WTC11 (cell line): ENCODE measurements at places on chromosomes 3 and 15.
A peak's percentile ranks its signal among the peaks of the same experiment; 100 is the strongest.

DNA sequence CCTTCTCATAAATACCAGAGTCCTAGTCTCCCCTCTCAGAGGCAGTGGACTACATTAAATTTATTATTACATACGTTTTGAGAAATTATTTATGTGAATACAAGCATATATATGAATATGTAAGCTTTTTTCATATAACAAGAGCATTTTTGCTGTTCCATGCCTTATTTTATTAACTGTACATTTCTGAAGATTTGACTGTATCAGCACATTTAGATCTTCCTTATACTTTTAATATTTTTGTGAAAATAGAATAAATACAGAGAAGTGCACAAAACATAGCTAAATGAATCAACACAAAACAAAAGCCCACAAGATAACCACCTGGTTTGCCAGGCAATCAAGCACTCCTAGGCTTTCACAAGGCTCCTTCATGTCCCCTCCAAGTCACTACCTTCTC, 27.8 kb downstream of the HHLA2 start:
- no peak for DNase-seq

DNA sequence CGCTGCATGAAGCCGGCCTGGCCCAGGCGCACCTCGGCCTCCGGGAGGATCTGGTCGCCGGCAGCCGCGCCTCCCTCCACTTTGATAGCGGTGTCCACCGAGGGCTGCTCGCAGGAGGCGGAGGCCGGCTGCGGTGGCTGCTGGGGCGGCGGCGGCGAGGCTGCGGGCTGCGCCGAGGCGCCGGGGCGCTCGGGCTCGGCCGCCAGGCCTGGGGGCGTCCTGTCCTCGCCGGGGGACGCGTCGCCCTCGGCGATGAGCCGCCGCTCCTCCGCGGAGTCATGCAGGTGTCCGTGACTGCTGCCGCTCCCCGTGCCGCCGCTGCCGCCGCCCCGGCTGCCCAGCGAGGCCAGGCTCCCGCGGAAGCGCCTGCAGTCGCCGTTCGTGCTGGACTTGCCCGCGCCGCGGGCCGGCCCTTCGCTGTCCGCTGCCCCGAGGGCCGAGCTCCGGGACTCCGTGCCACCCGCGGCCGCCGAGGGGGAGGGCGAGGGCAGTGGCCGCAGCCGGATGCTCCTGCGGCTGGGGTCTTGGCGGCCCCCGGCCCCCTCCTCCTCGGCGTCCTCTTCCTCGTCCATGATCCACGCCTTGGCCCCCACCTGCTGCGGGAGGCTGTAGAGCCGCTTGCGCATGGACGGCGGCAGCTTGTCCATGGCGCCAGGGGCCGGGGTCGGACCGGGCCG, 996 bp downstream of the HCN4 start:
- DNase-seq = peak; percentile 42

DNA sequence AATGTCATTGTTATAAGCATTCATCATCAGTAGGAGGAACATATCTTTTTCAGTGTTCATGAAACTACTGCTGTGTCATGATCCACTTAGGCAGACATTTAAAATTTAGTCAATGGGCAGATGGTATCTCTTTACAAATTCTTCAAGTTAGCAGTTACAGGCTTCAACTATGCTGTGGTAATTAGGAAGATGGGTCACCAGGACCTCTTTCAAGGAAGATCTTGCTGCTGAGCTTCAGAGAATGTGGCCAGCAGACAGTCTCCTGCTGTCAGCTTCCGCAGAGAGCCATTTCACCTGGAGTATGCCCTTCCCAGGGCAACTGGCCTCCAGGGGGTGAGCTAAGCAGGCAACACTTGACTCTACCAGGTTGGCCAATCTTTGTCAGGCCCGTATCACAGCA, 19.4 kb downstream of the IFT57 start:
- DNase-seq = peak; percentile 38

DNA sequence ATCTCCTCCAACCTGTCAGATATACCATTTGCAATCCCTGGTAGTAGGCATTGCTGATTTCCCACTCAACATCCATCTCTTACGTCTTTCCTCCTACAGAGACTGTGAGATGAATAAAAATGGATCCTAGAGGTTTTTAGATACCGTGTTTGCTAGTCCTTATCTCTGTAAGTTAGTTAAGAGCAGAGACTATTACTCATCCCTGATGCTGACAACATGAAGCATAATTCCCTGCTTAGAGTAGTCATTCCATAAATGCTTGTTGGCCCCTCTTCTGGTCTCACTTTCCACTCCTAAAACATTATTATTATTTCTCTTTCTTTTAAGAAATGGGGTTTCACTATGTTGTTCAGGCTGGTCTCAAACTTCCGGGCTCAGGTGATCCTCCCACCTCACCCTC, 136.2 kb downstream of the RTP4 start:
- DNase-seq = no peak

DNA sequence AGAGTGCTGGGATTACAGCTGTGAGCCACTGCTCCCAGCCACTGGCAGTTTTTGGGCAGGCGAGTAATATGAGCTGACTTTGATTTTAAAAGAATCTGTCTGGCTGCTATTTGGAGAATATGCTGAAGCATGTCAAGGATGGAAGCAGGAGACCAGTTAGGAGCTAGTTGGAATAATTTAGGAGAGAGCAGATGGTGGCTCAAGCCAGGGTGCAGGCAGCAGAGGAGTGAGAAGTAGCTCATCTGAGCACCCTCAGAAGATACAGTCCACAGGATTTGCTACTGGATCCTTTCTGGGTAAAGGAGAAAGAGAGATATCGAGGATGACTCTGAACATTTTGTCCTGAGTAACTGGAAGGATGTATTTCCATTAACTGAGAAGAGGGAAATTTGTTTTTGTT, 30.4 kb upstream of the BDH1 start:
- DNase-seq = no peak

DNA sequence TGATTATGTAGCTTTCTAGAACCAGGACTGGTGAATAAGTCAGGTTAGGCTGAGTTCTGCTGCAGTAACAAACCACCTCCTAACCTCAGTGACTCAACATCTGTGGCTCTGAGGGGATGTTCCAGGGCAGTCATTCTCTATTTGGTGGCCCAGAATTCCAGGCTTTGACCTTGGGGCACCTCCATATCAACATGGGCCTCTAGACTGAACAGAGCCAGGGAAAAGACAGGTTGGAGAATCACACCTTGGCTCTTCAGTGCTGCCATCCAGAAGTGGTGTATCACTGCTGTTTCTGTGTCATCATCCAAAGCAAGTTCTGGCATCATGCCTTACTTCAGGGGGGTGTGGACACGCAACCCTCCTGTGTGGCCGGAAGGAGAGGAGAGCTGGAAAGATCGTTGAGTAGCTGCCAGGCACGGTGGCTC, 15.3 kb downstream of the ZBTB47 start:
- no peak for DNase-seq

DNA sequence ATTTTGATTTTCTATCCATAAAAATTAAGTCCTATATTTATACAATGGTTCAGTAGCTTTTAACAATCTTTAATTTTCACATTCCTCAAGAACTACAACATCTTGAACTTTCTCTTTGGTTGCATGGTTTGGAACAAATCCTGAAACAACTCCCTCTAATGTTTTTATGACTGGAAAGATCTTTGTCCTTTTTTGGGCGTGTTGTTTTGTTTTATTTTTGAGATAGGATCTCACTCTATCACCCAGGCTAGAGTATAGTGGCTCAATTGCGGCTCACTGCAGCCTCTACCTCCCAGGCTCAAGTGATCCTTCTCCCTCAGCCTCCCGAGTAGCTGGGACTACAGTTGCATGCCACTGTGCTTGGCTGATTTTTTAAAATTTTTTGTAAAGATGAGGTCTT, 4.0 kb downstream of the STX19 start:
- no peak for DNase-seq

- no peak for DNase-seq
Measured at GRCh38 chr3:107392549-107393165, 15.4 kb downstream of the CCDC54 start.

- no peak for DNase-seq
Measured at GRCh38 chr3:55608301-55608937, 121.3 kb upstream of the WNT5A start.

GRCh38 chr15:70328679-70329115, 231.0 kb upstream of the TLE3 start:
- no peak for DNase-seq

DNA sequence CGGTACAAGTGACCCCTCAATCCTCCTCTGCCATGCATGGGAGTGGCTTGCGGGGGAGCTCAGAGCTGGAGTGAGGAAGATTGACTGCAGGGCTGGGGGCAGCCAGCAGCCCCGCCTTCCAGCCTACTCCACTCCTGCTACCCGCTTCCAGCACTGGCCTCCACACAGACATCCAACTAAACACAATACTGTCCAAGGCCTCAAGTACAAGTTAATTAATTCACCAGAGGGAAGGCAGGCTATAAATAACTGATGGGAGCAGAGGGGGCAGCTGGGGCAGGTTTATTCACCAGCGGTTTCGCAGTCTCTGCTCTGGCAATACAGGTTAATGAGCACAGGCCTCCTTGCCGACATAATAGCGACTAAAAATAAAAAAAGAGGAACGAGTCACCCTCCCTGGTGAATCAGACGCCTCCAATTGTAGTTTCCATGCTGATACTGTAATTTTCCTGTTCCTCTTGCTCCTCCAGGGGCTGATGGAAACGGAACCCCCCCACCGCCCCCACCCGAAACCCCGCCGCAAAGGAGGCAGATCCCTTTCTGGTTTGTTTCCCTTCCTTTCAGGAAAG, 166.4 kb upstream of the TLE3 start:
- DNase-seq = no peak

DNA sequence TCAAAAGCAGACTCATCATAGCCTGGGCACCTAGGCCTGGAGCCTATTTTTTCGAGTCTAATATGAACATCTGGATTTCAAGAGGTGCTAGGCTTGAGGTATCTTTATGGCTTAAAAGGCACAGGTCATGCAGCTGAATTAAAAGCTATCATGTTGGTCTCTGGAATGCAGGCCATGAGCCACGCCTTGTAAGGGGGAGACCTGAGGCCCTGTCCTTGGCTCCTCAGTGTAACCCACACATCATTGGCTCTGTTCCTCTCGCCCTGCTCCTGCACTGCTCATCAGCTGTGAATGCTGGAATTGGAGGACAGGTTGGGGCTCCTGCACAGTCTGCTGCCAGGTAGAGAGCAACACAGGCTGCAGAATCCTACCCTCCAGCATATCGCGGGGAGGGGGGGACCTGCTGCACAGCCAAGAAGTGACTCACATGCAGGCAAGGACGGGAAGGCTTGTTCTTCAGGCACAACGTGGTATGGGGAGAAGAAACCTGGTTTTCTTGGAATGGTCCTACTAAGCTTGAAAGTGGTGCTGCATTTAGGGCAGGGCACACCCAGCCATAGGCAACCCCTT, 146.0 kb downstream of the CHST2 start:
- no peak for DNase-seq

DNA sequence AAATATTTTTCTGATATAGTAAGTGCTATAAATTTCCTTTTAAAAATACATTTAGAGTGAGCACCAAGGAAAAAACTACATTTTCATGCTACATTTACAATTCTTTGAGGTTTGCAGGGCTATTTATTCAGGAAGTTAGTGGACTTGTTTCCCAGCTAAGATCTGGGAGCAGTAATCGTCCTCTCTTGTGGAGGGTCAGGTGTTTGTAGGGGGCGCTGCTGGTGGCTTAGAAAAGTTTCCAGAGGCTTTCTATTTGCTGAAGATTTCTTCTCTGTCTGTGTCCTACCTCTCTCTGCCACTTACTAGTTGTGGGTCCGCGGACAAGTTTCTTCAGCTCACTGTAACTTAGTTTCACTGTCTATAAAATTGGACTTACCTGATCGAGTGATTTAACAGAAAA, 163.9 kb downstream of the PEX5L start:
- peak; percentile 42 for DNase-seq

GRCh38 chr3:117914540-117915100, 1120.0 kb downstream of the IGSF11 start:
- no peak for DNase-seq

GRCh38 chr15:59174835-59175831, 31.5 kb upstream of the LDHAL6B start:
- peak; percentile 65 for DNase-seq

- no peak for DNase-seq
Measured at GRCh38 chr3:193052354-193053045, 134.8 kb upstream of the MB21D2 start.

DNA sequence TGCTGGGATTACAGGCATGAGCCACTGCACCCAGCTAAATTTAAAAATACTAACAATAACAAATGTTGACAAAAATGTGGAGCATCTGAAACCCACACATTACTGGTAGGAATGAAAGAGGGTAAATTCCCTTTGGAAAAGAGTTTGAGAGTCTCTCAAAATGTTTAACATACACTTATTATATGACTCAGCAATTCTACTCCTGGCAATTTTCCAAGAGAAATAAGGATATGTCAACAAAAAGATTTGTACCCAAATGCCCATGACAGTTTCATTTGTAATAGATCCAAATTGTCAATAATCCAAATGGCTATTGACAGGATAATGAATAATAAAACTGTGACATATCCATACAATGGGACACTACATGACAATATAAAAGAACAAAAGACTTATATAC, 9.0 kb downstream of the HCLS1 start:
- no peak for DNase-seq

DNA sequence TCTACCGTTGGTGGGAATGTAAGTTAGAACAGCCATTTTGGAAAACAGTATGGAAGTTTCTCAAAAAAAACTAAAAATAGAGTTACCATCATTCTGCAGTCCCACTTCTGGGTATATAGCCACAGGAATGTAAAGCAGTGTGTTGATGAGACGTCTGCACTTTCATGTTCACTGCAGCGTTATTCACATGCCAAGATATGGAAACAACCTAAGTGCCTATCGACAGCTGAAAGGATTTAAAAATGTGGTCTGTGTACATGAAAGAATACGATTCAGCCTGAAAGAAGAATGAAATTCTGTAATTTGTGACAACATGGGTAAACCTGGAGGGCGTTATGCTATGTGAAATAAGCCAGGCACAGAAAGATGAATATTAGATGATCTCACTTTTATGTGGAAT, 157.7 kb downstream of the THSD4 start:
- DNase-seq = no peak

DNA sequence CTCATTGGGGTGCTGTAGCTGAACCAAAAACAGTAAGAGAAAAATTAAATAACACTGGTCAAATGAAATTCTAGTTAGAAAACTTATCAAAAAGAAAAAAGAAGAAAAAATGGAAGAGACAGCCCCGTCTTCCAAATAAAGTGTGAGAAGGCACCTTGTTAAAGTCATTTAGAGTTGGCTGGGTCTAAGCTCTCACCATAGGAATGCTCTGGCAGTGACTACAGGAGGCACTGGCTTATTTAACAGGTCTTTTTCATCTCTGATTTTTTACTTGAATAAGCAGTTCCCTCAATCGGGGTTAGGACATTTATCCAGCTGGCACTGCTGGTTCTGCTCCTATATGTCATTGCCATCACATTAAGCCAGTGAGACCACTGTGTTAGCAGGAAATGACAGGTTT, 1.6 kb upstream of the ABI3BP start:
- DNase-seq = no peak

- DNase-seq = no peak
Measured at GRCh38 chr3:140529096-140529495, 148.8 kb upstream of the TRIM42 start.

- DNase-seq = no peak
Measured at GRCh38 chr15:92821491-92822116, 78.5 kb upstream of the CHD2 start.

GRCh38 chr15:28273468-28273867, 48.5 kb downstream of the HERC2 start:
- peak; percentile 39 for DNase-seq

- no peak for DNase-seq
Measured at GRCh38 chr3:181533811-181534210, 177.9 kb upstream of the SOX2 start.

- DNase-seq = no peak
Measured at GRCh38 chr15:28876845-28877185, 9.0 kb upstream of the APBA2 start.

GRCh38 chr3:4914464-4914863, 64.8 kb upstream of the BHLHE40 start:
- no peak for DNase-seq
